ENCODE measurements at places on chromosomes 4 and X. TPM values are rescaled to one million over a fixed set of nuclear protein-coding genes. Genes with fewer than 3 reads are reported as not detected.
A peak's percentile ranks its signal among the peaks of the same experiment; 100 is the strongest.

Gene PIM2
- total RNA-seq, result 16.6 TPM

Gene BMP3
- not detected for total RNA-seq

Gene GAGE12G
- total RNA-seq, result not detected

Gene GSX2
- 0.59 TPM for total RNA-seq

Gene ARR3
- total RNA-seq, result not detected

Gene IL9R
- total RNA-seq, result not detected

Gene CT83
- total RNA-seq, result not detected

Gene ALB
- 0.96 TPM for total RNA-seq

Gene EDA2R
- total RNA-seq, result 8.8 TPM

GRCh38 chr4:173506597-173507211, 23.3 kb downstream of the HAND2 start:
- peak; percentile 75 for DNase-seq

DNA sequence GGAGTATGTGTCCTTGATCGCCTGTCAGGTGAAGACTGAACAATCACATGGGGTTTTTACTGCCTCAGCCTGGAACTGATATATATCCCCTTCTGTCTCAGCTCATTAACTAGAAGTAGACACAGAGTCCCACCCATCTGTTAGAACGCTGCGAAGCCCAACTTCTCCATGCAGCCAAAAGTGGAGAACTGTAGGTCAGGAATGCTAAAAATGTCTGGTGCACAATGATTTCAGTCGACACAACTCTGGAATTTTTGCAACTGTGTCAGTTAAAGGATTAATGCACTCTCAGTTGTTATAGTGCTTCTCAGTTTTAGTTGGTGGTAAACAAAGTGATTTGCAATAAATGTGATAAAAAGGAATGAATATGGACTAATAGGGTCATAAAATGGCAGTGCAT, 287.2 kb downstream of the INPP4B start:
- DNase-seq, result peak; percentile 43

- peak; percentile 76 for DNase-seq
Observed at GRCh38 chrX:103628386-103629317, at the start of gene TCEAL1. TSS of gene TCEAL1 (plus strand) at chrX:103628975. CDS start at chrX:103629917, 942 bp downstream.

DNA sequence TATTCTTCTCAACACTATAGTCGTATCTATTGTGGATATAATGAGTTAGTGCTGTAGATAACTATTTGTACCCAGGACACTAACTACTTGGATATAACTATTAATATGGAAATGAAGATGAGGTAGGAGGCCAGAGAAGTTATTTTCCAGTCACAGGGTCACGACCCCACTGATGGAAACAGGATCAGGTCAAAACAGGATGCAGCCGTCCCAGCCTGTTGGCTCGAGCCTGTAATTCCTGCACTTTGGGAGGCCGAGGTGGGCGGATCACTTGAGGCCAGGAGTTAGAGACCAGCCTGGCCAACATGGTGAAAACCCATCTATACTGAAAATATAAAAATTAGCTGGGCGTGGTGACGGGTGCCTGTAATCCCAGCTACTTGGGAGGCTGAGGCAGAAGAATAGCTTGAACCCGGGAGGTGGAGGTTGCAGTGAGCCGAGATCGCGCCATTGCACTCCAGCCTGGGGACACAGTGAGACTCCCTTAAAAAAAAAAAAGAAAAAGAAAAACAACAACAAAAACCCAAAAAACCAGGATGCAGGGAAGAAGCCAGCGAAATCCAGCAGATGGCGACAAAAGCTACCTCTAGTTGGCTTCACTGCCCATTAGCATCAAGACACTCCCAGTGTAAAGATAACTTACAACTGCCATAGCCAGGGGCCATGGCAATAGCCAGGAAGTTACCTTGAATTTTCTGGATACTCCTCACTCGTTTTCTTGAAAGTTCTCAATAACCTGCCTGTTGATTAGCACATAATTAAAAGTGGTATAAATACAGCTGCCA, 37.9 kb upstream of the NKAP start:
- DNase-seq, result peak; percentile 63

DNA sequence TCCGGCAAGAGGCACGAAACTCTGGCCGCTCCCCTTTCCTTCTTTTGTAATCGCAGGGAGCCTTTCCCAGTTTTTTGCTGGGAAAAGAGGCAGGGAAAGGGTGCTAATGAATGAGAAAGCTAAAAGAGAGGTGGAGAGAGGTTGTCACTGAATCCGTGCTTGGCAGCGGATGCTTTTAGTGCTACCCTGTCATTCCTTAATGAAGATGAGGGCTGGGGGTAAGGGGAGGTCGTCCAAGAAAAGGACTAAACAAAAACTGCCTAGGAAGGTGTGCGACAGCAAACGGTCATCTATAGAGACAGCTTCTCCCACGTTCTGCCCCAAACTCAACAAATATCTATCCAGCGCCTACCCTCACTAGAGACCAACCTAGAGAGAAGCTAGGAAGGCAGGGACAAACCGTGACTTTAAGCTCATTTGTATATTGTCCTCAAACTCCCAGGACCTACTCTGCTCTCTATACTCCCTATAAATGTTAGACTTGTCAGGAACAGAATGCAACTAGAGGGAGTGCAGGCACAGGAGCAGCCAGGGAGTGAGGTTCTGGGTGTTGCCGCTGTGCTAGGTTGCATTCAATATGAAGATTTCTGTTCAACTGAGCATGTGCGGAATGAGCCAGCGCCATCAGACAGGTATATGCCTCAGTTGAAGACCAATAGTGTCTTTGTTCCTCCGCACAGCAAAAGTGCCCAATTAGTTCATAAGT, 777 bp upstream of the CASK start:
- peak; percentile 8 for DNase-seq

- DNase-seq, result no peak
Observed at GRCh38 chr4:60134099-60134498, 1066.0 kb upstream of the ADGRL3 start.

DNA sequence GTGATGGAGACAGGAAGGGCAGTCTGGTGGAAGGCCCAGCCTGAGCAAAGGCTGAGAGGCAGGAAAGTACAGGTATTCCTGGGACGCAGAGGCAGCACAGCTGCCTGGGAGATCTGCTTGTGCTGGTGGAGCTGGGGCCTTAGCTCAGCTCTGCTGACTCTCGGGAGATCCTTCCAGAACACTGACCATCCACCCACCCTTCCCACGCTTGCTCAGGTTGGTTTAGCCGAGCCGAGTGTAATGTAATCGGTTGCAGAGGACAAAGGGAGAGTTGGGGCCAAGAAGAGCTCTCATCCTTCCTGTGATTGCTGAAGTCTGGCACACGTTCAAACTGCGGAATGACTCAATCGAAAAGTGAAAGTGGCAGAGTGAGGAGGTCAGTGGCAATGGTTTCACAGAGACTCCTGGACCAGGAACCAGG, 43.1 kb upstream of the GPR78 start:
- no peak for DNase-seq

DNA sequence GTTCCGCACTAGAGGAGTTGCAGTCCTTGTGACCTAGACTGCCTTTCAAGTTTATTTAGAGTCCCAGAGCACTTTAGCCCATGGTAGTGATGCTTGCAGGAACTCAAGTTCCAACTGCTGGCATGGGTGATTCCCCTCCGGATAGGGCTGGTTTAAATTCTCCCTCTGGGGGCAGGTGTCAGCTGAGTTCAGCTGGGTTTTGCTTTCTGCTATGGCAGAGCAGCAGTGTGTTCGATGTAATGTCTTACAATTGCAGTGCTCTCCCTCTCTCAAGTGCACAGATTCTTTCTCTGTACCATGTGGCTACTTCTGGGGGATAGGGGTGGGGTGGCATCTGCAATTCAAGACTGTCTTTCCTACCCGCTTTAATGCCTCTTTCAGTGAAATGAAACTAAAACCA, 164.8 kb upstream of the ZIC3 start:
- no peak for DNase-seq

- DNase-seq, result no peak
Observed at GRCh38 chrX:38150993-38151392, 69.7 kb downstream of the SRPX start.

DNA sequence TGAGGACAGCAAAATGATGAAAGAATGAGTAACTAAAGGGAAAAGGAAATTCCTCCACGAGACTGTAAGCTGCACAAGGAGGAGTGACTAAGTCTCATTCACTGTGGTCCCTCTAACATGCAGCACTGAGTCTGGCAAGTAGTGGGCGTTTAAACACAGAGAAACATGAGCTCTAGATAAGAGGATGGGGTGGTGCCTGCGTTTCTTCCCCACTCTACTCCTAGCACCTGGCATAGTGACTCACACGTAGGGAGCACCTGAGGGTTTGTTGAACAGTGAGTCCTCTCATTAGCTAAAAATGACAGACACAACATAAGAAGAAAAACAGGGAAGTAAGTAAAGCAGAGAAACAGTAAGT, 105.8 kb upstream of the CBR4 start:
- DNase-seq, result no peak

DNA sequence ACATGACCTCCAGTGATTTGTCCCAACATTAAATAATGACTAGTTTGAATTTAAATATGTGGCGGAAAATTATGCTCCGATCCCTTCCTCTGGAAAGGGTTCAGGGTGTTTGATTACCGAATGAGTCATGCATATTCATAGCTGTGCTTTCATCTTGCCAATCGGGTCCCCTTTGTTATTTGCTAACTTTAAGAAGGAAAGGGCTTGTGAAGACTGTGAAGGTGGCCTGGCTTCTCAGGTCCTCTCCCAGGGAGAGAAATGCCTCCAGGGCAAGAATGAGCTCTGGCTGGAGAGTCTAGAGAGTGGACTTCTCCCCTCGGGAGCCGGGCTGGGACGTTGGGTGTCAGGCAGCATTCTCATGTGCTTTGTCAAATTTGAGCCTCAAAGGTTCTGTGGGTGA, 155.5 kb upstream of the PSAPL1 start:
- no peak for DNase-seq

GRCh38 chr4:99800332-99801004, 16.2 kb upstream of the DAPP1 start:
- no peak for DNase-seq

- no peak for DNase-seq
Observed at GRCh38 chr4:15504041-15504440, 34.4 kb downstream of the CC2D2A start.

DNA sequence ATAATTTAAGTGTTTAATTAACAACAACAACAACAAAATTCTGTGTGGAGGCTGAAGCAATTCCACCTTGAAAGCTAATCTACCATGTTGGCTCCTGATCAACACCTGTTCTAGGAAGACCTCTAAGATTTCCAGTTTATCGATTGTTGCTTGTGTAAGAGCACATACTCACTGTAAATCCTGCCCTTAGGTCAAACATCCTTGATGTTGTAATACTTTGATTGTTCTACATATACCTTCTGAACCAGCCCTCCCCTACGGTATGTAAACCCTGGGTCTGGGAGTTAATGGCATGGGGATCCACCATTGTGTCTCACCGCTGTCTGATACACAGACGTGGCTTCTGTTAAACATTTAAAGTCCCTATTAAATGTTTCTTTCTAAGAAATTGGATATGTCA, 73.2 kb downstream of the RASL11B start:
- no peak for DNase-seq

- no peak for DNase-seq
Observed at GRCh38 chr4:189129044-189129694, 811.5 kb upstream of the FRG1 start.

DNA sequence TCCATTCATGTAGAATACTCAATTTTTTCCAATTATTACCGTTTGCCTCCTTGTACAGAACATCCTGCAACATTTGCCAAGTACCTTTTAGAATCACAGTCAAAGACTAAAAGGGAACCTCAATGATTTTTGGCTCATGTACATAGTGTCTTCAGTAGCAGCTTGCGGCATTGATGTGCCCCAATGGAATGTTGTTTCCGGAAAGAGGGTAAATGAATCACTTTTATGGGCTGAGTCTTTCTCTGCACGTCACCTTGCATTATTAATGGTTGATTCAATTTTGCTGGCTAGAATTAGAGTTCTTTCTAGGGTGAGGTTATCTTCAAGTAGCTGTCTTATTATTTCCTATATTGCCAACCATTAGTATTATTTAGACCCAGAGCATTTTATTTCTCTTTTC, 116.9 kb upstream of the GABRA2 start:
- DNase-seq, result no peak

- no peak for DNase-seq
Observed at GRCh38 chr4:28523681-28524190, 1663.1 kb downstream of the STIM2 start.

DNA sequence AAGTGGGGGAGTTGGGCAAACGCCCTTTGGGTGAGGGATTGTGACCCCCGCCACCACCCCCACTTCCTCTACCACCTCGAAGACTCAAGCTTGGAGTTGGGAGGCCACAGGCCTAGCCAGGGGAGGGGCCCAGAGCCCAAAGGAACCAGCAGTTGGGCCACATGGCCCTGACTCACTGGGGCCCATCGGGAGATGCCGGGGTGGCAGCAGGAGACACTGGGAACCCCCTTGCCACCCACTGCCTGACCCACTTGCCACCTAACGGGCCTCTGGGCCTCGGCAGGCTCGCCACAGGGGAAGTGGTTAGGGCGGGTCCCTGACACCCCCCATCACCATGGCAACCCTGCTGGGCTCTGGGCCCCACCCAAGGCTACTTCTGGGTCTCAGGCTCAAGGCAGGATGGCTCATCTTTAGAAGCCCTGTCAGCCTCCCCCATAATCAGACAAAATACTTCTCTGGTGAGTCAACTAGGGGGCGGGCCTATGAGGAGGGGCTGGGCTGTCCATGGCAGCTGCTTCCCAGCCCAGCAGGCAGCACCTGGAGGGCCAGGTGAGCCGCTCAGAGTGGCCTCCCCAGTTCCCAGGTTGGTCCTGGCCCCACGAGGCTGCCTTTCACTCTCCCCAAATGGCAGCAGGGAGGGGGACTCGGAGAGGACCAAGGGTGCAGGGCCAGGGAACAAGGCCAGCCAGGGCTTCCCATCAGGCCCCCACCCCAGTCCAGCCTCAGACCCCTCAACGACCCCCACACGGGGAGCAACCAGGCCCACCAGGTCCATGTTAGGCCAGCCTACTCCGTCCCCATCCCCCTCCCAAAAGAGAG, 5.6 kb downstream of the FLNA start:
- DNase-seq, result peak; percentile 27

GRCh38 chr4:139984471-139984870, 169.5 kb downstream of the MAML3 start:
- DNase-seq, result no peak

GRCh38 chr4:13171292-13172057, 312.7 kb downstream of the RAB28 start:
- no peak for DNase-seq

DNA sequence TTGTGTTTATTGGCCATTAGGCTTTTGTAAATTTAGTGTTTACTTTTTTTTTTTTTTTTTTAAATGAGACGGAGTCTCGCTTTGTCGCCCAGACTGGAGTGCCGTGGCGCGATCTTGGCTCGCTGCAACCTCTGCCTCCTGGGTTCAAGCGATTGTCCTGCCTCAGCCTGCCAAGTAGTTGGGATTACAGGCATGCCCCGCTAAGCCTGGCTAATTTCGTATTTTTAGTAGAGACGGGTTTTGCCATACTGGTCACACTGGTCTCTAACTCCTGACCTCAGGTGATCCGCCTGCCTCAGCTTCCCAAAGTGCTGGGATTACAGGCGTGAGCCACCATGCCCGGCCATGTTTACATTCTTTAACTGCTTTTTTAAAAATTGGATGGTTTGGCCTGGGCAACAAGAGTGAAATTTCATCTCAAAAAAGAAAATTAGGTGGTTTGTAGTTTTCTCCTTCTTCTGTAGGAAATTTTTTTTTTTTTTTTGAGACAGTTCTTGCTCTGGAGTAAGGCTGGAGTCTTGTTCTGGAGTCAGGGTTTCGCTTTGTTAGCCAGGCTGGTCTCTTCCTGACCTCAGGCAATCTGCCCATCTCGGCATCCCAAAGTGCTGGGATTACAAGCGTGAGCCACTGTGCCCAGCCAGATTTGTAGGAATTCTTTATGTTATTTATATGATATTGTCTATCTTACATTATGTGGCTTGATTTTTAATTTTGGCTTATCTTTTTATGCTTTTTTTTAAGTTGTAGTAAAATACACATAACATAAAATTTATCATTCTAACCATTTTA, 15.1 kb downstream of the UBE2K start:
- no peak for DNase-seq

GRCh38 chrX:132393992-132394391, 94.8 kb downstream of the MBNL3 start:
- DNase-seq, result no peak
